ENCODE measurements at places on chromosomes 6 and 20.

- DNase-seq: peak; percentile 39
Measured at GRCh38 chr6:132830334-132830751, 16.0 kb downstream of the RPS12 start.

GRCh38 chr6:52361414-52361944, 472 bp upstream of the PAQR8 start:
- no peak for DNase-seq

- DNase-seq: no peak
Measured at GRCh38 chr20:25066386-25066785, 8.4 kb upstream of the ACSS1 start.

GRCh38 chr6:106253172-106253571, 72.4 kb downstream of the ATG5 start:
- DNase-seq: no peak

DNA sequence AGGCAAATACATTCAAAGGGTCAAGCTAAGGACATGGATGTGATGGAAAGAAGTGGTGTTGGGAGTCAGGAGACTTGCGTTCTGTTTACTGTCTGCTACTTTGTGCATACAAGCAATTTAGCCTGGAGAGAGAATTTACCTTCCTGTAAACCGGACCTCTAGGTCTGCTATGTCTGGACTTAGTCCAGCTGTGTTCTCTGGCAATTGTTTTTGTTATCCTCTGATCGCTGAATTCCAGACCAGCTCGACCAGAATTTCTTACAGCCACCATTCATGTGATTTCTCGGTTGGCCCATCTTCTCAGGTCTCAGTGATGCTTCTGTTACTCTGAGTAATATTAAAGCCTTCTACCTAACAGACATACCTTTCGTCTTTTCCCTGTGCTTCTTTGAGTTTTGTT, 75.2 kb downstream of the LRRC1 start:
- DNase-seq: no peak

DNA sequence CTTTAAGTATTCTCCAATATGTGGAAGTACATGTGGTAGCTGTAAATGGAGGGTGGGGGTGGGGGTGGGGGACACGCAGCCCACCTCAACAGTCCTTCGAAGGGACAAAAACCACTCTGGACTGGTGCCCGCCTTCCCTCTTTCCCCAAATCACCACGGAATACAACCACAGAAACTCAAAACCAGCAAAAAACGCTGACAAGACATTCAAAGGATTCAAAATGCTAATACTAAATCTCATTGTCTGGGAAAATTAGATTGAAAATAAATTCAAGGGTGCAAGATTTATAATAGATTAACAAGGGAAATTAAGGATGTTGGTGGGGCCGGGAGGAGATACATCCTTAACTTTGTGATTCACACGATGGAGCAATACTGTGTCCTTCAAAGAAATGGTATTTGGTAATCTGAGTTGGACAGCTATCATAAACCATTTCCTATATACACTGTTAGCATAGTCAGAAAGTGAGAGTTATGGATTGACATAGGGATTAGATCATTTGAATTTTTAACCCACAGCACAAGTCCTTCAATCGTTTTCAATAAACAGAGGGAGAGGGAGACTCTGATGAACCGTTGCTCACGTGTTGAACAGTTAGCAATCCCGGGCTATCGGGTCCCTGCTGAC, 766 bp upstream of the TBC1D22B start:
- no peak for DNase-seq

- DNase-seq: no peak
Measured at GRCh38 chr20:4060064-4060795, 44.9 kb upstream of the RNF24 start.

DNA sequence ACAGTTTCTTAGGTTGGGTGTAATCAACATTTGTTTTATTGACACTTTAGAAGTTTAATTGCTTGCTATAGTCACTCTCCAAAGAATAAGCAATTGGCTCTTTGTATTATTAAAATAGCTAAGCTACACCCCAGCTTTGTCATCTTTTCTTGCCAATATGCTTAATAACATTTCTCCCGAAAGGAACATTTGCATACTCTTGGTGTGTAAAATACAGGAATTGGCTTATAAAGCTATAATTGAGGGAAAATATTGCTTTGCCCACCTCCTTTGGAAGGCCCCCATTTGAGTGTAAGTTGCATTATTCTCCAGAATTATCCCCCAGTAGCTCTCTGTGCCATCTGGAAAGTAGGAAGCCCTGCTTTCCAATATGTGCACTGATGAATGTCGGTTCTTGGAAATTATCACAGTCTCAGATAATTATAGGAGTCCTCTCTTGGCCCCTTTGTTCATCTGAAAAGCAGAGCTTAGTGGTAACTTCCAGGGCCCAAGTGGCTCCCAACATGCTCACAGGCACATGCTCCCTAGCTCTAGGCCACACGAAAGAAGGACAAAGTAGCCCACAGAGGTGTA, 92.4 kb upstream of the B3GAT2 start:
- no peak for DNase-seq

DNA sequence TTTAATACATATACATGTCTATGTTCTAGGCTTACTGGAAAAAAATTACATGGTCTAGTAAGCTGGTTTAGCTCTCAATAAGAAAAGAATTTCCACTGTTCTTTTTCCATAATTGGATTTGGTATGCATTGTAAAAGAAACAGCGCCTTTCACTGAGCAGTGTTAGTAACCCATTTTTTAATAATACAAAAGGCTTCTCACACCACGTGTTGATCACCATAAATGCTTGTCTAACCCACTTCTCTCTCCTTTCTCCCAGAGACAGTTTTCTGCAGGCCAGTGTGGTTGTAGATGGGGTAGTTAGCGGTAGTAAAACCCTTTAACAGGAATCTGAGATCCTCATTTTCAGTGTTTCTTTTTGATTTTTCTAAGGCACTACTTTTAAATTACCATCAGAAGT, 348.7 kb upstream of the MANEA start:
- no peak for DNase-seq

- no peak for DNase-seq
Measured at GRCh38 chr6:158009935-158010585, 28.4 kb downstream of the SYNJ2 start.

- DNase-seq: no peak
Measured at GRCh38 chr6:49939993-49940498, 23.9 kb downstream of the DEFB114 start.

Measured in Caco-2 (cell line).